ENCODE measurements at places on chromosomes 6 and 20. TPM values are rescaled to one million over a fixed set of nuclear protein-coding genes. Genes with fewer than 3 reads are reported as not detected.

DNA sequence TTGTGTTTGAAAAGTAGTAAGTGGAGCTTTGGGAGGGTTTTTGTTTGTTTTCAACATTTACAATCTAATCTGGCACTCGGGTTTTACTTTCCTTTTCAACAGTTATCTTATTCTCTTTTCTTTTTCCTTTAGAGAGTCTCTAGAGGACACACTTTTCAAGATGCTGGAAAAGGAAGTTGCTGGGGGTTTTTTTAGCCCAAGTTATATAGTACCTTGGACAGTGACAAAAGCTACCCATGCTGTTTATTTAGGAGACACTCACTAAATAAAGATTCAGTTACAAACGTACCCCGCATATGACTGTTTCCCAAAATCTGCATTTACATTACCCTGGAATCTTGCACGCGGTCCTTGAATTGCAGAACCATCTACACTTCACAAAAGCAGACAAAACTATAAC lies 78.8 kb downstream of the MAP7 start:
- DNase-seq, result no peak

GRCh38 chr6:26452631-26453235 lies 5.0 kb upstream of the BTN2A1 start:
- no peak for DNase-seq

- no peak for DNase-seq
Measured at GRCh38 chr20:14773486-14773885, 436.1 kb upstream of the FLRT3 start.

DNA sequence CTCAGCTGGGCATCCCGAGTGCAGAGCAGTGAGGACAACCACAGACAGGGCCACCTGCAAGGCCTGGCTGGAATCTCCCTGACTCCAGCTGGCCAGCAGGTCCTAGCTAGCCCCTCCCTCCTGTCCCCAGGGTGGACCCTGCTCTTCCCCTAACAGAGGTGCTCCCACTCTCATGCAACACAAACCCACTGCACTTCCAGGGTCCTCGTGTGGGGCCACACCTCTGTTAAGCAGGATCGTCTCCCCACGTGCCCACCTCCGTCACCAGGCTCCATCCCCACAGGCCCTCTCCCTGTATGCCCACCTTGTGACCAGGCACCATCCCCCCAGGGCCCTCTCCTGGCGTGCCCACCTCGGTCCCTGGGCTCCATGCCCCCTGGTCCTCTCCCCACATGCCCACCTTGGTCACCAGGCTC lies 17.3 kb downstream of the TAF4 start:
- DNase-seq, result no peak

DNA sequence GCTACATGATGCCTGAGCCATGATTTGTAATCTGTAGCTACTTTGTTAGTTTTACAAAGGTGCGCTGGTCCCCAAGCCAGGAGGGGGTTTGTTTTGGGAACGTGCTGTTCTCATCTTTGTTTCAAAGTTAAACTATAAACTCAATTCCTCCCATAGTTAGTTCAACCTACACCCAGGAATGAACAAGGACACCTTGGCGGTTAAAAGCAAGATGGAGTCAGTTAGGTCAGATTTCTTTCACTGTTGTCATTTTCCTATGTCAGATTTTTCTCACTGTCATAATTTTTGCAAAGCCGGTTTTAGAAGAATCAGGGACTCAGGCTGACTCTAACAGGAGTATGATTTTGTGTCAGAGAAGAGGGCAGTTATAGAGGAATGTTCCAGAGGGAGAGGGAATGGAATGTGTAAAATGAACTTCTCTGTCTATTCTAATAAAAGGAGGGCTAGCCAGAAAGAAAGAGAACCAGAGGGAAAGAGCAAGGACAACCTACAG lies 2.3 kb upstream of the GMPR start:
- DNase-seq, result no peak

- no peak for DNase-seq
Measured at GRCh38 chr6:41650120-41650519, 11.9 kb downstream of the MDFI start.

- DNase-seq, result no peak
Measured at GRCh38 chr6:31345026-31345730, 11.8 kb downstream of the HLA-B start.

- no peak for DNase-seq
Measured at GRCh38 chr20:2032168-2032567, 38.3 kb upstream of the PDYN start.

DNA sequence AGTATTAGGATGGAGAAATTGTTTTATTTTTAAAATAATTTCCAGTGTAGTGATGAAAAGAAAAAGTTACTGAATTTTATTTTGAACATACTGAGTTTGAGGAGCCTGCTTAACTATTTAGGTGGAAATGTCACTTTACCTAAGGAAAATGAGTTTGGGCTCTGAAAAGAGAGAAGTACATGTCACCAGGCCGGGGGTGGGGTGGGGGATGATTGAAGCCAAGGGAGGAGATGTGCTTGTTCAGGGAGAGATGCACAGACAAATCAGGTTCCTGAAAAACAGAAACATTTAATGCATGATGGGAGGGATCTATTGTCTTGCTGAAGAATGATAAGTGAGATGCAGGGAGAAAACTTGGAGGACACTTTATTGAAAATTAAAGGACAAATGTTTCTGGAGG lies 71.3 kb downstream of the PLCB1 start:
- no peak for DNase-seq

- no peak for DNase-seq
Measured at GRCh38 chr6:109456111-109456583, 575 bp upstream of the MICAL1 start.

GRCh38 chr6:125827788-125828320 lies 37.1 kb downstream of the NCOA7 start:
- no peak for DNase-seq

- DNase-seq, result no peak
Measured at GRCh38 chr6:15265787-15266186, 19.9 kb downstream of the JARID2 start.

DNA sequence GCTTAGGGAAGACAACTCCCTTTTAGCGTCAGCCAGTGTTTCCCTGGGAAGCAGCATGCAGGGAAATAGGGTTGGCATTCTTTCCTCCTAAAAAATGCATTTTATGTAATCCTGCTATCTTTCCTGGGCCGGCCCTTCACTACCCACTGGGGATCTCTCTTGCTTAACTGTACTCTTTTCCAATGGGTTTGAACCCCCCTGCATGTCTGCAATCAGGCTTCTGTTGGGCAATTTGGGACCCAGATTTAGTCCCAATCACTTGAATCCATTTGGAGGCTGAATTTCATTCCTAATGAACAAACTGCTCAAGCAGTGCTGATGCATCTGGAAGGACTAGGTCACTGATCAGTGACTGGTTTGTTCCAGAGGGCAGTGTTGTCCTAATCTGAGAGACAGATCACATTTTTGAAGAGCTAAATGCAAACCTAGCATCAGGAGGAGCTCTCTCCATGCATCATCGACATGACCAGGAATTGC lies 152.0 kb downstream of the TSHZ2 start:
- DNase-seq, result no peak

DNA sequence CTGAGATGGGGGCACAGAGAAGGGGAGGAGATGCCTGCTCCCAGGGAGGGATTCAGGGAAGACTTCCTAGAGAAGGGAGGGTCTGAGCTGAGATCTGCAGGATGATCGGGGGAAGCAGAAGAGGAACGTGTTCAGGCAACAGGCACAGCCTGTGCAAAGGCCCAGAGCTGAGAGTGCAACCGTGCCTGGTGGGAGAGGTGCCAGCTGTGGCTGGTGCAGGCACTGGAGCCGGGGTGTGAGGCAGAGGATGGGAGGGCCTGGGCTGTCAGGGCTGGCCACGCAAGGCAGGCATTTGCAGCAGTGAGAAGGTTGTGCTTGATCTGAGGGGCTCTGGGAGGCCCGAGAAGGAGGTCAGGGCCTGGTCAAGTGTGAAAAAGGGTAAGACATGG lies 27.7 kb downstream of the PTGIS start:
- no peak for DNase-seq

DNA sequence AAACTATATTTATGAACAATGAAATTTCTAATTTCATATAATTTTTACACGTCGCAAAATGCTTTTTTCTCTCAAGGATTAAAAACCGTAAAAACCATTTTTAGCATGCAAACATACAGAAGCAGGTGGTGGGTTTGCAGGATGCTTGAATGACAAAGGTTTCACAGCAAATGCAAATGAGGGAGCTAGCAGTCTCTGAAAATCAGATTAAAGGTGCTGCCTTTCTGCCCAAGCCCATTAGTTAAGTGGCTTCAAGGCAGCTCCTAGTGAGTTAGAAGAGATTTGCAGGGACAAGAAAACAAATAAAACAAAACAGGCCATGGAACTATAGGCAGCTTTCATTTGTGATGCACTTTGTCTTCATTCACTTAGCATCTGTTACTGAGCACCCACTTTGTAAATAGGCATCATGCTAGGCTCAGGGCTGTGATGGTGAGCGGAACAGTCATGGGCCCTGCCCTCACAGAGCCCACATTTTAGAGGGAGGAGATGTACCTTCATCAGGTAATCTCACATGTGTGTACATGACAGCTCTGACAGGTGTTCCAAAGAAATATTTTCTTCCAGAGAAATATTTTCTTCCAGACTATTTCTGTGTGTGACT lies 29.5 kb downstream of the NAPB start:
- DNase-seq, result no peak

GRCh38 chr6:6640926-6641325 lies 52.4 kb downstream of the LY86 start:
- no peak for DNase-seq

The AP5S1 gene
- polyA plus RNA-seq, result 10.0 TPM

The LYRM2 gene
- 52.1 TPM for polyA plus RNA-seq

The PERP gene
- polyA plus RNA-seq, result 20.5 TPM

The KCNK16 gene
- polyA plus RNA-seq, result not detected

The KCNK15 gene
- 0.64 TPM for polyA plus RNA-seq

The GFRA4 gene
- not detected for polyA plus RNA-seq

The GRIK2 gene
- 14.2 TPM for polyA plus RNA-seq

The RSPH4A gene
- 3.5 TPM for polyA plus RNA-seq

The CPNE5 gene
- 7.7 TPM for polyA plus RNA-seq

The OTOR gene
- not detected for polyA plus RNA-seq

The MEI4 gene
- 1.6 TPM for polyA plus RNA-seq
